ENCODE measurements at places on chromosomes 4 and X.

DNA sequence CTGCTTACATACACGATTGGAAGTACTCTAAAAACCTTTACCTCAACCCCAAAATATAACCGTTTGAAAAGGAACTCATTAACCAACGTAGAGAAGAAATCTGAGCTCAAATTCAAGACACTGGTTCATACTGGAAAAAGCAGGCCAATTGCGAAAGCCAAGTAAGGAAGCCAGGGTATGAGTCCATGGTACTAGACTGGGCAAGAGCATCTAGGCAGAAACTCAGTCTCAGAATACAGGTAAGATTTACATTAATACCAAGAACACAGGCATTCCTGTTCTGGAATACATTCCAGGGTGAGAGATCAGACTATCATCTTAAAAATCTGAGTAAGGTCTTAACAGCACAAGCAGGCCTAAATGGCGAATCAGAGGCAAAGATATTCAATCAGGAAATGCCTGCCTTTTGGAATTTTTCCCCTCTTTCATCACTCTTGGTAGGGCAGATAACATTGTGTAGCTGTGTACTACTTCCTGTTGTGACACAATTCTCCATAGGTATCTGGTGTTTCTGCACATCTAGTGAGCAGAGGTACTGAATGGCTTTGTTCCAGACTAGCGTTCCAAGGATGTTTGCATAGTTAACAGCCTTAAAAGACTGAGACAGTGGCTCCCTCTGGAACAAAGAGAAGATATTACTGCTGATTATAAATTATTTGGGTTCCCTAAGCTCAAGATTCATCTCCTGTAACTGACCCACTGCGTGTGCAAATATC is 311.3 kb downstream of the PCDH19 start:
- no peak for DNase-seq

- DNase-seq = no peak
These were observed 78.1 kb downstream of the NDST3 start for GRCh38 chr4:118112117-118113046.

- no peak for DNase-seq
These were observed 417.6 kb upstream of the ZFP42 start for GRCh38 chr4:187577941-187578480.

DNA sequence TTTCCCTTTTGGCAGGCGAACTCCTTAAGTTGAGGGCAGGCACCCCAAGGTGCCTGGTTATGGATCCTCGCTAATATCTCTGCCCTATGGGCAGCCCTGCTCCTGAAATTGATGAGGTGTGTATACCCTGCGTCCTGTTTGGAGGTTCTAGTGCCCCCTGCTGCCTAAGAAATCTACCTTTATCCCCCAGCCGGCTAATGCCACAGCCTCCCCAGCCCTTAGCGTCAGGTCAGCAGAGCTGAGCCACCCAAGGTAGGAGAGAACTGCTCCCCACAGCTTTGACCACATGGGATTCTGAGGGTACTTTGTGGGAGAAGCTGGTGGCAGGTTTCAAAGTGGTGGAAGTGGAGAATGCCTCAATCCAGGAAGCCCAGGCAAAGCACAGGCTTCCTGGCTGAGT is 50.8 kb downstream of the ANAPC4 start:
- no peak for DNase-seq

DNA sequence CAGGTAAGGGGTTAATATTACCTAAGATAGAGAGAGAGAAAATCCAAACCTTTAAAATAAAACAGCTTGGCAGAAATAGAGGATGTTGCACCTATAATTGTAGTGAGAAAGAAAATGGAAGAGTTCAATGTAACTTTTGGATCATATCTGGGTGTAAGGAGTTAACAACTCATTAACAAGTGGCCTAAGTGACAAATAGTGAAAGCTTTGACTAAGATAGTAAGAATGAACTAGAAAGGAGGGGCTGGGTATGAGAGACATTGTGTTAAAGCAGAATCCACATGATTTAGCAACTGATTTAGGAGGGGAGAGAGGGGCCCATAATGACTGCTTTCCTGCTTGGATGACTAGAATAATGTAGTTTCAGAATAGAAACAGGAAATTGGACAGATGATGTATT is 761.0 kb downstream of the IL1RAPL1 start:
- no peak for DNase-seq

DNA sequence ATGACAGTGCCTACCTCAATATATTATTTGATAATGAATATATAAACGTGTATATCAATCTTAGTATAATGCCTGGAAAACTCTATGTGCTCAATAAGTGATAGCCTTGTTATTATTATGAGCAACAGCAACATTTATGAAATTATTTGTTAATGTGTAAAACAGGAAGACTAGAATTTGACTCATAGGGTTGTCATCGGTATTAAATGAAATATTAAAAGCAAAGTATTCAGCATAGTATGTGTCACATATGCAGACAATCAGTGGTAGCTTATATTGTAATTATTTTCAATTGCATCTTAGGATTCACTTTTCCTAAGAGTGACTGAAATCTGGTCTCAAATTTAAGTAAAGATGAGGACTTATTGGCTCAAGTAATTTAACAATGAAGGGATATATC is 24.6 kb downstream of the SPANXD start:
- no peak for DNase-seq

Data from transverse colon (tissue), 4 donors.